Stimulated activated CD4-positive, alpha-beta T cell treated with anti-CD3 and anti-CD28 coated beads, Interleukin-1b, Interleukin-23, amount 100 ng/mL, for 1 hour (primary cell): ENCODE measurements at places on chromosomes 12 and 14.

- DNase-seq, result no peak
Observed at GRCh38 chr12:68673788-68674187, 13.0 kb upstream of the NUP107 start.

DNA sequence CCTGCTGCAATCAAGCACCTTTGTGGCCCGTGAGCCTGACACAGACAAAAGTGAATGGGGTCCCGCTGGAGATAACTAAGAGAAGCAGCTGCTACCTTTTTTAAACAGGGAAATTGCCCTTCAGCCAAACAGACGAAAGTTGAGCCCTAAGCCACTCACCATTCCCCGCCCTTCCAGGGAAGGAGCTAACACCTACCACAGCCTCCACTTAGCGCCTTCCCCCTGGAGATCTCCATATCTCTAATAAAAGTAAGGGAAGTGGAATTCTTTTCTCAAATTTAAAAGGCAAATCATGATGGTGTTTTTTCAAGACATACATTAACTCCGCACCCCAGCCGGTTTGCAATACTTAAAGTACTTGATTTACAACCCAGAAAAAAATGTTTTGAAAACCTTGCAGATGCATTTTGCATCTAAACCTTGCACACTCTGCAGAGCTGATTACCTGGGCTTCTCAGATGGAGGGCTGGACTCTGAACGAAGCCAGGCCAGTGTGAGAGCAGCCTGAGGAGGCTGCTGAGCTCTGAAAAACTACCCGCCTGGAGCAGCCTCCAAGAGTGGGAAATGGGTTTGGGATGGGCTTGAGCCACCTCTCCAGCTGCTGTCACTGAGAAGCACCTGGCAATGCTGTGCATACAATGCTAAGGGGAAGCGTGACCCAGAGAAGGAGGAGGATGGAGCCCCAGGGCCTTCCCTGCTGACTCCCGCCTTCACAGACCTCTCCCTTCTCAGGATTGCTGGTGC is 10.0 kb downstream of the NUAK1 start:
- DNase-seq, result no peak

DNA sequence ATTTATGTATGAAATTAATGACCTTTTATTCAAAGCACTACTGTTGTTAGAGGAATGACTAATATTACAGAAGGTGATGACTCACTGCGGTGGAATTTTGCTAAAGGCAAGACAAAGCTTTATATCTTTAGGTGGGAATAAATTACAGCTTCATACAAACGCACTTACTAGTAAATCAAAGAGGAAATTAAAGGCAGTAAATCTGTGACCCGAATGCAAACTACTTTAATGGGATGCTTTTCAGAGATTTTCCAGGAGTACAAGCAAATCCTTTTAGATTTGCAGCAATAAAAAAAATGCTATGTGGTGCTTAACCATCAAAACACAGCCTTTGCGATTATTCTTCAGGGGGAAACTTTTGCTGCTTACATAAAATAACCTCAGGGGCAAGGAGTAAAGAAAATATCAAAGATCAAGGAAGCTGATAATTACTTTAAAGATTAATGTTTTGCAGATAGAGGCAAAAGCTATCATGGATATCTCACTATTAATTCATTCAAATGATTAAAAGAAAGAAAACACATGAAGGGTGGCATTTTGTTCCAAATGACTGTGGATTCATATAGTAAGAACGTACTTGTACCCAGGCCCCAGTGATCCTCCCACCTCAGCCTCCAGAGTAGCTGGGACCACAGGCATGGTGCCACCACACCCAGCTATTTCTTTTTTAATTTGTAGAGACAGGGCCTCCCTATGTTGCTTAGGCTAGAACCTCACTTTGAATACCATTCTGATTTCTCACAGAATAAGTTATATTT is 98.9 kb downstream of the DENND5B start:
- DNase-seq, result no peak

DNA sequence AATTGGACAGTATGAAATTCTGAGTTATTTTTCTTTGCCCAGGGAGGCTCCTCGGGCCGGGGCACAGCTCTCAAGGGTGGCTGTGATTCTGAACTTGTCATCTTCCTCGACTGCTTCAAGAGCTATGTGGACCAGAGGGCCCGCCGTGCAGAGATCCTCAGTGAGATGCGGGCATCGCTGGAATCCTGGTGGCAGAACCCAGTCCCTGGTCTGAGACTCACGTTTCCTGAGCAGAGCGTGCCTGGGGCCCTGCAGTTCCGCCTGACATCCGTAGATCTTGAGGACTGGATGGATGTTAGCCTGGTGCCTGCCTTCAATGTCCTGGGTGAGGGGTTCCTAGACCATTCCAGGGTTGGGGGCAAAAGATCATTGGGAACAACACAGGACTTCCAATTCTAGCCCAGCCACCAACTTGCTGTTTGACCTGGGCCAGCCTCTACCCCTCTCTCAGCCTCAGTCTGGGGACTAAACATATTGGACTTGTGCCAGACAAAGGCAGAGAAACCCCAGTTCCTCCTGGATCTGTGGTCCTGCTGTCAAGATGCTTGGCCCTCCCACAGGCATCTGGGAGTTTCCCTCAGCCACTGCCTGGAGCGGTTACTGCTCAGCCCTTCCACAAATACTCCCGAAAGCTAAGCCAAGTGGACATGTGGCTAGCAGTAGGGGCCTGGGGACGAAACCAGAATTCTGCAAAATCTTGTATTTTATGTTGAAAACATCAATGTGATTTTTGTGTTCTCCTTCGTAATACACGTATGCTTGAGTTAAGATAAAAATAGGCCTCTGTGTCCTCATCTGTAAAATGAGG is 3.5 kb downstream of the OAS3 start:
- DNase-seq, result no peak

DNA sequence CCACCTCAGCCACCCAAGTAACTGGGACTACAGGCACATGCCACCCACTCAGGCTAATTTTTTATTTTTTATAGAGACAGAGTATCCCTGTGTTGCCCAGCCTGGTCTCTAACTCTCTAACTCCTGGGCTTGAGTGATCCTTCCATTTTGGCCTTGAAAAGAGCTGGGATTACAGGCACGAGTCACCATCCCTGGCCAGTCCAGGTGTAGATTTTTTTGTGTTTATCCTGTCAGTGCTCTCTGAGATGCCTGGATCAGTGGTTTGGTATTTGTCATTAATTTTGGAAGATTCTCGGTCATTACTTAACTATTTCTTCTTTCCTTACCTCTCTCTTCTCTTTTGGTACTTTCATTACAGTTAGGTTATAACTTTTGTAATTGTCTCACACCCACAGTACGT is 5.3 kb upstream of the HIF1A start:
- DNase-seq, result no peak

- DNase-seq, result no peak
Observed at GRCh38 chr12:130879781-130880389, 8.0 kb downstream of the RAN start.

- no peak for DNase-seq
Observed at GRCh38 chr12:119730381-119730780, 62.4 kb downstream of the PRKAB1 start.

DNA sequence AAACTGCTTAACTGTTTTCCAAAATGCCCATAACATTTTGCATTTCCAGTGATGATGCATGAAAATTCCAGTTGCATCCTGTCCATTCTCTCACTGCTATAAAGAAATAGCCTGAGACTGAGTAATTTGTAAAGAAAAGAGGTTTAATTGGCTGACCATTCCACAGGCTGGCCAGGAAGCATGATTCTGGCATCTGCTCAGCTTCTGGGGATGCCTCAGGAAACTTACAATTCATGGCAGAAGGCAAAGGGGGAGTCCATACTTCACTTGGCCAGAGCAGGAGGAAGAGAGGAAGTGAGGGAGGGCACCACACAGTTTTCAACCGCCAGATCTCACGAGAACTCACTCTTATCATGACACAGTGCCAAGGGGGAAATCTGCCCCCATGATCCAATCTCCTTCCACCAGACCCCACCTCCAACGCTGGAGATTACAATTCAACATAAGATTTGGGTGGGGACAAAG is 18.2 kb upstream of the CLEC2D start:
- DNase-seq, result no peak

- no peak for DNase-seq
Observed at GRCh38 chr12:70826156-70826555, 94.4 kb downstream of the PTPRR start.

- no peak for DNase-seq
Observed at GRCh38 chr12:40587421-40587820, 104.8 kb upstream of the CNTN1 start.

- no peak for DNase-seq
Observed at GRCh38 chr14:35133542-35134328, 11.4 kb downstream of the PRORP start.

DNA sequence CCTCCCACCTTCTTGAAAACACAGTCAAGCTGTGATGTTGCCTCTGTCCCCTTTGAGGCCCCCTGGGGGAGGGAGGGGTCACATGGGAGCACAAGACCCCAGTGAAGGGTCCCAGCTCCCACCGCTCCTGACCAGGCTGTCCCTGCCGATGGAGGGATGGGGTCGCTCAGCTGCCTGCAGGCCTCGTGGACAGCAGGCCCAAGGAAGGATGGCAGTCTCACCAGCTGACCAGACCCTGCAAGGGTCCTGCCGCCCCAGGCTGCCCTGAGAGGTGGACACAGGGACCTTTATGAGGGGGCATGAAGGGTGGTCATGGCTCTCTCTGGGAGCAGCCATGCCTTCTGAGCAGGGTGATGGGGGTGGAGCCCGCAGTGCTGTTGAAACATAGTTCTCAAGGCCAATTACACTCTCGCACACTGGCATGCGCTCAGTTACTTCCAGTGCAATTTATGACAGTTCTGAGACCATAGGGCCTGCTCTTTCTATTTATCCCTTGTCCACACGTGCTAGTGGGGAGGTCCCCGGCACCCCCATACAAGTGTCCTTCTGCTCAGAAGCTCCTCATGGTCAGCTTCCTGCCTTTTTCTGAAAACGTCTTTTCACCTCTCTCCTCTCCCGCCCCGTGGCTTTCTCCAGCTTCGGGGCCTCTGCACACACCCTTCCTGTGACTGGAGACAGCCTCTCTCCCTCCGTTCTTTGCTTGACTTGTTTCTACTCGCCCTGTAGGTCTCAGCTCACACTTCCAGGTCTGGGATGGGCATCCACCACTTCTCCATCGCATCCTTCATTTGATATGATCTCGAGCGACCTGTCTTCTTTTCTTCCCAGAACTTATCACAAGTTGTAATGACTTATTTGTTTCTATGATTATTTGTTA is 313.1 kb downstream of the ADGRD1 start:
- no peak for DNase-seq

DNA sequence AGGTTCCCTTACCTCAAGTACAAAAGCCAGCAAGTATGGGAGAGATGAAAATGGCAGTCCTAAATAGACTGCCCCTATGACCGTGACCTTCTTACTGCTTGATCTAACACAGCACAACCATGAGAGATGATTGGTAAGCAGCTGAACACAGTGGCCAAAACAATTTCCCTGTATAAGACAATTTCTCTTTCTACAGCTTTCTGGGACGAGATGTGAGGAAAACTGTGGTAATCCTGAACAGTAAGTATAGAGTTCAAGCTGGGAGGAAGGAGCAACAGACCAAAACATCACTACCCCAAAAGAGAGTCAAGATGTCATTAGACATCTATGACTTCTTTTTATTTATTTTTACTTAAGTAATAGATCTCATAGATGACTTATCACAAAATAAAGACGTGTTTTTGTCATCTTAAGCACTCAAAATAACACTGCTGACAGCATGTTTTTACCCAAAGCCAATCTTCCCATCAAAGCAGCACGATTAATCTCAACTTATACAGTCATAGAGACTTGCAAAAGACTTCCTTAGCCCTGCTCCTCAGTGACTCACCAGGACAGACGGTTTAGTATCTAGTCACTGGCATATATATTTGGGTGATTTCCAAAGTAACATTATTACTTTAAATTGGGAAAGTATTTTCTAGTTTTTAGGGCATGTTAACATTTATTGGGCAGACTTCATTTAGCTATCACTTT is 3.7 kb downstream of the TMEM52B start:
- no peak for DNase-seq

- DNase-seq, result no peak
Observed at GRCh38 chr12:75685617-75686225, 174.3 kb upstream of the KRR1 start.

DNA sequence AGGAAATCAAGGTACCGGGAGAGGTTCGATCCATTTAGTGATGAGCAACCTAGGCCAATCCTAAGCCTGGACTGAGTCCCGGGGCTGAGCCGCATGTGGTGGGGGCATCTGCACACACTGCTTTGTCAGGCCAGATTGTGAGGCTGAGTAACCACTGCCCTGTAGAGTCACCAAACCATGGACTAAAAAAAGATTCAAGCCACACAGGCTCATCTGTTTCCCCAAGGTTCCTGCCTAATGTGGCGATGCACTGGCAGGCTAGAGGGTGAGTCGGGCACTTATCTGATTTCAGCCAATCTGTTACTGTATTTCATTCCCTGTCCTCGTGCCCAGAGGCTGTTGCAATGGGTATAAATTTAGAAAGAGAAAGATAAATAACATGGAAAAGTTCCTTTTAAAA is 140.8 kb downstream of the TTC7B start:
- no peak for DNase-seq

DNA sequence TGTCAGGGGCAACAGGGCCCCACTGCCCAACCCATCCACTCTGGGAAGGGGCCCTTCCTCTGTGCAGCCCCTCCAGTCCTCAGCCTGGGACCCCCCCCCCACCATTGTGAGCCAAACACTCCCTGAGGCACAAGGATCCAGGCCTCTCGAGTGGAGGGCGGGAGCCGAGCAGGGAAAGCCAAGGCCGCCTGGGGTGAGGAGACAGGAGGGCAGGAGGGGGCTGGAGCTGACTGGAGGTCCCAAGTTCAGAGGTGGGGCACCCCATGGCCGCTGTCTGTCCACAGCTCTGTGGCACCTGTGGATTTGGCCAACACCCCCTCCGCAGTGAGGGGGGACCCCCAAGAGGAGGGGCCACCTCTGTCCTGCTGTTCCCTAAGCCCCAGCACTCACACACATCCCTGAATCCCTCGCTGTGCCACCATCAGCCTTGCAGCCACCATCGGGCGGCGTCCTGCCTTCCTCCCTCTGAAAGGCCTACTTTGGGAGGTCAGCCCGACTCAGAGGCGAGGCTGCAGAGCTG is 25.4 kb upstream of the C14orf180 start:
- no peak for DNase-seq
